NCI-H187 treated with DMSO at 0.1 percent for 48 hours (cell line): ENCODE measurements at places on chromosomes 1 and 21.
A peak's percentile ranks its signal among the peaks of the same experiment; 100 is the strongest.

GRCh38 chr1:38241594-38242334 is 195.2 kb upstream of the POU3F1 start:
- DNase-seq: no peak

DNA sequence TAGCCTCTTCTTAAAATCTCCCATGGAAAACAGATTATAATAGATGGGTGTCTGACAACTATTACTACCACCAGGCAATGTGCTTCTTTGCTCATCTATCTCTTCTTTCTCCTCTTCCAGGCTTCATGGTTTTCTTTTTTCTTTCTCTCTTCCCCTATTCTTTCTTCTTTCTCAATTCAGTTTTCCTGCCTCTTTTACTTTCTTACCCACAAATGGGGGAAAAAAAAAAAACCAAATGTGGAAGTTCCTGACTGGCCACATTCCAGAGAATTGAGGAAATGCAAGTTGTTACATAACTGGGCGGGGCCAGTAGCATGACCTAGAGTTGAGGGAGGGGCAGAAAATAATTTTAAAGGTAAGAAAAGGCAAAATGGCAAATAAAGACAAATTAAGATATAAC is 10.9 kb upstream of the SMG7 start:
- no peak for DNase-seq

GRCh38 chr21:45830221-45830640 is 151.3 kb upstream of the COL6A1 start:
- no peak for DNase-seq

DNA sequence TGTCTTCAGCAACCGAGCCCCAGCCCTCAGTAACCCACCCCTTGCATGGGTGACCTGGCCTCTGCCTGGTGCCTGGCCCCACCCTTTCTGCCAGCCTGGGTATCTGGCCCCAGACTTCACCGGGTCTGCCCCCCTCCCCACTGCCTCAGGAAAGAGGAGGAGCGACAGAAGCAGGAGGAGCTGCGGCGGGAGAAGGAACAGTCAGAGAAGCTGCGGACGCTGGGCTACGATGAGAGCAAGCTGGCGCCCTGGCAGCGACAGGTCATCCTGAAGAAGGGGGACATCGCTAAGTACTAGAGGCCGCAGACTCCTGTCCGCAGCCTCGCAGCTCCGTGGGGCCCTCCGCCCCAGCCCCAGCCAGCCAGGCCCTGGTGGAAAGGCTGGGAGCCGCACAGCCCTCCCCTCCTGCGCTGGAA is 6.1 kb downstream of the TNFRSF25 start:
- DNase-seq: no peak

DNA sequence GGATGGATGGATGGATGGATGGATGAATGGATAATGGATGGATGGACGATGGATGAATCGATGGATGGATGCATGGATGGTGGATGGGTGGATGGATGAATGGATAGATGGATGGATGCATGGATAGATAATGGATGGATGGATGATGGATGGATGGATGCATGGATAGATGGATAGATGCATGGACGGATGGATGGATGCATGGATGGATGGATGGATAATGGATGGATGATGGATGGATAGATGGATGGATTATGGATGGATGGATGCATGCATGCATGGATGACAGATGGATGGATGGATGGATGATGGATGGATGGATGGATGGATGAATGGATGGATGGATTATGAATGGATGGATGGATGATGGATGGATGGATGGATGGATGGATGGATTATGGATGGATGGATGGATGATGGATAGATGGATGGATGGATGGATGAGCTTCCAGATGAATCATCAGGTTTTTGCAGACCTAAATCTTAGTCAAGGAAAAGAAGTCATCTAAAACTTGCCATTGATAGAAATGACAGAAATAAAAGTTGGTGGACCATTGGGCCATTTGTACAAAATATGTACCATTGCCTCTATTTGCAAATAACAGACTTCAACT is 175.4 kb upstream of the KLHDC7A start:
- DNase-seq: no peak

GRCh38 chr1:235060607-235061470 is 67.8 kb downstream of the TOMM20 start:
- no peak for DNase-seq

GRCh38 chr21:33249331-33250002 is 16.7 kb upstream of the IL10RB start:
- DNase-seq: no peak

GRCh38 chr1:225770561-225771248 is 6.9 kb upstream of the SRP9 start:
- no peak for DNase-seq

GRCh38 chr21:35042836-35043235 is 6.3 kb downstream of the RUNX1 start:
- no peak for DNase-seq

DNA sequence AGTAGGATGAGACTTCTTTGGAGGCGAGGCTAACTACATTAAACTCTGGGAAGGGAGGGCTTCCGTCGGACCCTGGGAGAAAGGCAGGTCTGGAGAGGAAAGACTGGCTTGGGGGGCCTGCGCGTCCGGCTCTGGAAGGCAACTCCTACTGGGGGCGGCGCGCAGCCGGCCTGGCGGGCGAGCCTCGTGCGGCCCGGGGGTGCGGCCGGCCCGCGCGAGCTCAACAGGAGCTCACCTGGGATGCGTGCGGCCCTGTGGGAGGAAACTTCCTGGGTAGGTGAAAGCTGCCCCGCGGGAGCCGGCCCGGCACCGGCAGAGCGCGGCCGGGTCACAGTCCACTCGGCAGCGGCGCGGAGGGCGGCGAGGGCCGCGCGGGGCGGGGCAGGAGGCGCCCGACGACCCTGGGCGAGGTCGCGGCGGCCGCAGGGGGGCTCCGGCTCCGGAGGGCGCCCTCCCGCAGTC is 449 bp downstream of the EPS15 start:
- DNase-seq: no peak

DNA sequence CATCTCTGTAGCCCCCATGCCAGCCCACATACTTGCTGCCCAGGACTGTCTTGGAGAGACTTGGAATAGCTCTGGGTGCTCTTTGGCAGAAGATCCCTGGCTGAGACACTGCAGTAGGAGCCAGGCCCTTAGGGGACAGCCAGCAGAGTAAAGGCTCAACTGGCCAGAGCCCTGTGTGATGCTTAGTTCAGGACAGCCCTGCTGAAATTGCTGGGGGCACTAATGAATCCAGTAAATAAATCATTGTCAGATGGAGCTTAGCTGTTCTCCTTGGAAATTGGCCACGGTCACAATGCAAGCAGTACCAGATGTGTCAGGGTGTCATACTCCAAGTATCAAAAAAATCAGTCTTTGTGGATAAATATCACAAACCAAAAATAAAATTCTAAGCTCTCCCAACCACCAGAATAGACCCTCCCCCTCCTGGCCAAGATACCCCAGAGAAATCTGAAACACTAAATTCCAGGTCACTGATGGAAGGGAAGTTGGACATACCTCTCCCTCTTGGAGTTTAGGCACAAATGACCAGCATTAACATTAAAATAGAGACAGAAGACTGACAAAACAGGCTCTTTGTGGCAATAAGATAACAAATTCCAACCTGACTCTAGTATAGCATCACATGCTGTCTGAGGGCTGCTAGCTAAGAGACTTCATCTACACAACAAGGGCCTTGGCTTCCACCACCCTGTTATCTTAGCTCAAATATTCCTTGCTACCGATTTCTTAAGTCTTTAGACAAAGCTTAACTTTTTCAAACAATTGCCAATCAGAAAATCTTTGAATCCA is 83.2 kb upstream of the DNAH14 start:
- no peak for DNase-seq

DNA sequence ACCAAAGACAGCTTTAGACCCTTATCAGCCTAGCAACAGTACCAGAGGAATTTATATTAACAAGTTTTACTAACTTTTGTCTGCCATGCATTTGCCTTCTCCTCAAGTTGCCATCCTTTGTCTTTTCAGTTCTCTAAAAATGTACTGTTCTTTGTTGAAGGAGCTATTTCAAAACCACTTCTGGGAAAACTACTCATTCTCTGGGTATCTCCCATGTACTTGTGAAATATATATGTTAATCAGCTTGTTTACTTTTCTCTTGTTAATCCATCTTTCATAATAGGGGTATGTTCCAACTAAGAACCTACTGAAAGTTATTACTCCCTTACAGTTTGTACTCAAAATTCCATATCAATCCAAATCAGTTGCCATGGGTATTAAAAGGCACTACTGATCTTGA is 16.3 kb downstream of the DPYD start:
- no peak for DNase-seq

DNA sequence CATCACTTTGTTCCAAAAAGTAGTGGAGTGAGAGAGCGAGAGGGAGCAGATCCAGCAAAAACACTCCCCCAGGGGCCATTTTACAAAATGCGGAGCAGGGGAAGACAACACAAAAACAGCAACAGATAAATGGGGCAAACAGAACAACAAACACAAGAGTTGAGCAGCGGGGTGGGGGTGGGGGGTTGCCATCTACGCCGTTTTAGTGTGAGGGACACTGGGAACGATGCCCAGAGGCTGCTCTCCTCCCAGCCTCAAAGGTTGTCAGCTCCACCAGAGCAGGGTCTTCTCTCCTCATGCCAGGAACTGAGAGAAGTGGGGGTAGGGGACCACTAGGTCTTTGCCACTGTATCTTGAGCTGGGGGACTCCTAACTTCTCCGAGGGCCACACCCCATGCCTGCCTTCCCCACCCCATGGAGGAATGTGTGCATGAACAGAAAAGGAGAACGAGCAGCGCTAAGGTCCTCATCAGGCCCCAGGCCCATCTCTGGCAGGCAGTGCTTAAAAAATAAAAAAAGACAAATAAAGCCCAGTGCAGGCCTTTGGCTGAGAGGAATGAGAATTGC is 1.3 kb upstream of the PBXIP1 start:
- DNase-seq: no peak

DNA sequence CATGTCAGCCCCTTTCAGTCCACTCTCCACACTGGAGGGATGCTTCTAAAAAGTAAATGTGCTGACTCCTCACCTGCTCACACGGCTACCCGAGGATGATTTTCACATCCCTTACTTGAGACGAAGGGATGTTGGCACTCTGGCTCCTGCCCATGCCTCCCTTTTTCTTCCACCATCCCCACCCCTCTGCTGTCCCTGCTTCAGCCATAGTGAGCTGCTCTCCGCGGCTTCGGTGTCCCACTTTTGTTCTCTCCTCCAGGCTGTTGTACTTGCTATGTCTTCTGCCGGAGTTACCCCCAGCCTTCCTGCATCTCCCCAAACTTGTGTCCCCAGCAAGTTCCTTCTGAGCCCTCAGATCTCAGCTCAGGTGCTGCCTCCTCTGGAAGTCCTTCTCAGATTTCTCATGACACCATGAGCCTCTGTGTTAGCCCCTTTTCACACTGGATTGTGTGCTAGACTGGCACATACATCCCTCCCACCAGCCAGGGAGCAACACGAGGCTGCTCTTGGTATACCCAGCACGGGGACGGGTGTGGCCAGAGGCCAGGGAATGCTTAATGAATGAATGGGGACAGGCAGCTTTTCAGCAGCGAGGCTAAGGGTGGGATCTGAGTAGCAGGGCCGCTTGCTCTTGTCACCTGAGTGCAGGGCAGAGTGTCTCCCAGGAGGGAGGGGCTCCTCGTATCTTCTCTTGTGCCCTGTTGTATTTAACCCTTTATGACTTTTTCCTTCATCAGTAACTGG is 1.3 kb downstream of the ACOT11 start:
- DNase-seq: no peak

DNA sequence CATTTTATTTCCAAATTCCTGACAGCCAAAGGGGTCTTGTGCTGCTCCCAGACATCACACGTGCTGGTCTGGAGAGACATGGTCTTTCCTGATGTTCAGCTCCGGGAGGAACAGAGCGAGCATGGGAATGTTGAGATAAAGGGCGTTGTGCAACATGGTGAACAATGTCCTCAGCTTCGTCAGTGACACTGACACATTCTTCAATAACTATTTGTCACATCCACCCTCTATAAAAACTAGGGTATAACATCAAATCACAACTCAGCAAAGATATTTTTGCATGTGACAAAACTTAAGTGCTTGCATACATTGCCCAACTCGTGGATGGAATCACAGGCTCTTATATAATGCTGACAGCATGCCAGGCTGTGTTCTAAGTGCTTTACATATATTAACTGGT is 42.4 kb upstream of the GRHL3 start:
- DNase-seq: no peak

DNA sequence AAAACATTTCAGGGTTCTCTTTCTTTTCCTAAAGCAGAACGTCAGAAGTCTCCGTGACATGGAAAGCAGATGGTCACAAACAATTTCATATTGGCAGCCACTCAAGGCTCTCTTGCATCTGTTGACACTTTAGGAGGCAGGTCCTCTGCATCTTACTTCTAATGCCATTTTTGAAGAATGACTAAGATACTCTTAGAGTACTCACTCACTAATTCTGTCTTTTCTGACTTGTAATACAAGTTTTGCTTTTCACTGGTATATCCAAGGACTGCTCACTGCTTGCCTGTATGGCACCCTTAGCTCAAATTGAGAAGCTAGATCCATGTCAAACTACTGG is 68.3 kb downstream of the PRRX1 start:
- no peak for DNase-seq

GRCh38 chr1:85976516-85977205 is 179.9 kb downstream of the COL24A1 start:
- DNase-seq: no peak

DNA sequence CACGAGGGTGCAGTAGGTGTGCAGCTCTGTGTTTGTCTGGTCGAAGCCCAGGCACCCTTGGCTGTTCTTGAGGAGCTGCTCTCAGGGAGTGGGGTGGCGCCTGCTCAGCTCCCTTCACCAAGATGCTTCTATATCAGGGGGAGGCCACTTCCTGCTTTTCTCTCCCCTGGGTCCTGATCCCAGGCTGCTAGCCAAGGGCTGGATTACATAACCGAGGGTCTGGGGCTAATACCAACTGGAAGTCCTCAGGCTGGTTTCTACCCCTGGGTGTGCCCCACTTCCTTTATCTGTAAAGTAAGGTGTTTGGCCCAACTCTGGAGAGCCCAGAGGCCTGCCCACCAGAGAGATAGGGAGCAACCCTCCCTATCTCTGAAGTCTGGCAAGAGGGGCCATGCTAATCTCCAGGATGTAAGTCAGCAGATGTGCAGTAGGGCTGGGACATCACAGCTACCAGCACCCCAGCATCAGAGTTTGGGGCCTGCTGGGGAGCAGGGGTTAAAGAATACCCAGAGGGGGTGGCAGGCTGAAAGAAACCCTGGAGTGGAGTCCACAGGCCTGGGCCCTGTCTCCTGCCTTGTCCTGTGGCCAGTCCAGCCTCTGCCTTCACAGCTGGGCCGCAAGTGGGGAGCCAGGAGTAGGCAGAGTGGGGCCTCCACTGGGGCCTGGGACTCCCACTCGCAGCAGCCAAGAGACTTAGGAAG is 2.1 kb downstream of the SELENBP1 start:
- no peak for DNase-seq

- no peak for DNase-seq
These were observed 6.8 kb upstream of the ADAM15 start for GRCh38 chr1:155044365-155044764.

- DNase-seq: peak; percentile 63
These were observed 790 bp downstream of the DNAJC6 start for GRCh38 chr1:65310078-65310587.

GRCh38 chr1:24551960-24552571 is 3.8 kb upstream of the NCMAP start:
- no peak for DNase-seq
